K562 (cell line): ENCODE measurements at places on chromosomes 5 and 9. TPM values are rescaled to one million over a fixed set of nuclear protein-coding genes. Genes with fewer than 3 reads are reported as not detected.
A peak's percentile ranks its signal among the peaks of the same experiment; 100 is the strongest.

The CTSV gene
- total RNA-seq: not detected in 2 replicates

DNA sequence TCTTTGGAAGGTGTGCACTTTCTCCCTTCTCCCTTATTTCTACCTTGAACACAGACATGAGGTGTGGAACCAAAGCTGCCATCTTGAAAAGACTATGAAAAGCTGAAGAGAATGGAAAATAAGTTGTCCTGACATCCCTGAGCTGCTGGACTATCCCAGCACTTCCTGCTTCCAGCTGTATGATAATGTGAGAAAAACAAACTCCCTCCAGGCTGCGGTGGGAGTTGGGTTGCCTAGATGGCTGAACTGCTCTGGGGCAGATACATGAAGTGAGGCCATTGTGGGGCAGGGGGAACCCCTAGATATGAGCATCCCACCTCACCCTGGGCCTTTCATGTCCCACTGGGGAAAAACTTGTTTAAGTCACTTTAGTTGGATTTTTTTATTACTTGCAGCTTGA, 82.4 kb downstream of the BOD1 start:
- no peaks in the 10 kb centered on the region for H3K36me3 ChIP-seq
- peaks cover 6% of the 10 kb centered on the region; the same call in 2 of the 3 replicates for H3K27me3 ChIP-seq
- H3K4me3 ChIP-seq: no peak overlapping the region
- H3K4me1 ChIP-seq: no peaks in the 10 kb centered on the region
- no peak for DNase-seq

GRCh38 chr5:56807679-56808078, 7.7 kb upstream of the MAP3K1 start:
- DNase-seq: no peak
- peaks cover 5% of the 10 kb centered on the region; the same call in 1 of the 2 replicates for H3K4me1 ChIP-seq
- H3K27ac ChIP-seq: no peak overlapping the region
- H3K27me3 ChIP-seq: no peaks in the 10 kb centered on the region
- H3K4me3 ChIP-seq: no peak overlapping the region
- no peaks in the 10 kb centered on the region for H3K36me3 ChIP-seq

DNA sequence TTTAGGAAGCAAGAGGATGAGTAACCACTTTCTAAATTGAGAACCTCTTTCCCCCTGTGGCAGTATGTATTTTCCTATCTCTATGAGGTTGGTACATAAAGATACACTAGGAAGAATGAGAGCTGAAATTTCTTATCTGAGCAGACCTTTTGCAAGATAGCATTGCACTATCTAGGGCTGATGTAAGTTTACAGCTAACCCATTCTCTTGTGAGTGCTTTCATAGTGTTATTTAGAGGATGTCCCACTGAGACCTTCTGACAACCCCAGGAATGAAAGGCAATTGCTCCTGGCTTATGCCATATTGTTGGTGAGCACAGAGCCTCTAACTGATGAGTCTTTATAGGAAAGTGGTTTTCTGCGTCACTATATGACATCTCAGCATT, 1209.3 kb upstream of the CDH6 start:
- no peak overlapping the region for H3K4me3 ChIP-seq
- H3K27me3 ChIP-seq: no peaks in the 10 kb centered on the region
- H3K27ac ChIP-seq: peak overlapping the region; percentile 51; the same call in 2 of the 3 replicates
- DNase-seq: peak; percentile 17
- H3K4me1 ChIP-seq: no peaks in the 10 kb centered on the region

- H3K4me1 ChIP-seq: no peaks in the 10 kb centered on the region
- H3K4me3 ChIP-seq: no peak overlapping the region
- DNase-seq: no peak
- H3K27ac ChIP-seq: no peak overlapping the region
Measured at GRCh38 chr9:101858026-101858425, 119.6 kb upstream of the GRIN3A start.

DNA sequence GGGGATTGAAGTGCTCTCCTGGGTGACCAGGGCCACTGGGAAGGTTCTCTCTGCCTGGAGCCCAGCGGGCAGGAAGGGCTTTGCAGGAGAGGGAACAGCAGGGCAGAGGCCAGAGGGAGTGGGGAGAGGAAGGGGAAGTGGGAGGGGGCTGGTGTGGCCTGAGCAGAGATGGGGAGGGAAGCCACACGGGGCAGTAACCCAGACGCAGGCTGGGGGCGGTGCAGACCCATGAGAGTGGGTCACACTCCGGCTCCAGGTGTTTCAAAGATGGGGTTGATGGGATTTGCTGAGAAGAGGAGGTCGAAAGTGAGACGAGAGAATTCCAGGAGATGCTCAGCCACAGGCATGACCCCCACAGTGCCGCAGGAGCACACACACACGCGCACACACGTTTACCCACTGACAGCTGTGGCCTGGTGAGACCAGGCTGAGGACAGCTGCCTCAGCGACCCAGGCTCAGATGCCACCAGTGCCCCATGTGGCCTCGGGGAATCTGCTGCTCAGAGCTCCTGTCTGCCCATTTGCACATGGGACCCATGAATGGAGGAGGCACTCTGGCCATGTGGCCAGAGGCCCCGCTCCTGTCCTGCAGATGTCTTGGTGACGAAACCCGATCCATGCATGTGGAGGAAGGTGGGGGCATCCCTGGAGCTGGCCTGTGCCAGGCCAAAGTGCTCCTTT, 32.7 kb upstream of the FCN2 start:
- H3K27me3 ChIP-seq: peaks cover 21% of the 10 kb centered on the region
- no peak for DNase-seq
- H3K27ac ChIP-seq: no peak overlapping the region
- no peaks in the 10 kb centered on the region for H3K4me1 ChIP-seq
- H3K36me3 ChIP-seq: no peaks in the 10 kb centered on the region

GRCh38 chr9:9631284-9631683, 981.5 kb downstream of the PTPRD start:
- DNase-seq: no peak
- no peak overlapping the region for H3K4me3 ChIP-seq
- no peaks in the 10 kb centered on the region for H3K36me3 ChIP-seq
- H3K27me3 ChIP-seq: no peaks in the 10 kb centered on the region
- H3K27ac ChIP-seq: no peak overlapping the region
